ENCODE measurements at places on chromosomes 16 and 17.

GRCh38 chr17:80387071-80387470 lies 27.9 kb upstream of the ENDOV start:
- DNase-seq: no peak

GRCh38 chr17:64683796-64684195 lies 21.7 kb upstream of the SMURF2 start:
- no peak for DNase-seq

GRCh38 chr17:82138511-82138992 lies 40.5 kb upstream of the FASN start:
- no peak for DNase-seq

DNA sequence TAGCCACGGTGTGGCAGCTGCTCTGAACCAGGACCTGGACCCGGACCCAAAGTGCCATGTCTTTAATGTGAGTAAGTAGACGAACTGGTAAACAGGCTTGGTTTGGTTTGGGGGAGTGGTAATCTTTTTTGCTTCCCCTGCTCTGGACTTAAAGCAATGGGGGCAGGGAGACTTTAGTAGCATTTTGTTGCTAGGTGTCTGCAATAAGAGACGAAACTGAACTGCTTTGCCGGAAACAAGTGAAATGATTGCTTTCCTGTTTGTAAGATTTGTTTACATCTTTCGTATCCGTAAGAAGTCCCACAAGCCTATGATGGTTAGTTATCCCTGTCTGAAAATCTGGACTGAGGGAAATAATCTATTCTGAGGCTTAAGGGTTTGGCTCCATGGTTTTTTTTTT lies 21.5 kb downstream of the PRCD start:
- peak; percentile 35 for DNase-seq

DNA sequence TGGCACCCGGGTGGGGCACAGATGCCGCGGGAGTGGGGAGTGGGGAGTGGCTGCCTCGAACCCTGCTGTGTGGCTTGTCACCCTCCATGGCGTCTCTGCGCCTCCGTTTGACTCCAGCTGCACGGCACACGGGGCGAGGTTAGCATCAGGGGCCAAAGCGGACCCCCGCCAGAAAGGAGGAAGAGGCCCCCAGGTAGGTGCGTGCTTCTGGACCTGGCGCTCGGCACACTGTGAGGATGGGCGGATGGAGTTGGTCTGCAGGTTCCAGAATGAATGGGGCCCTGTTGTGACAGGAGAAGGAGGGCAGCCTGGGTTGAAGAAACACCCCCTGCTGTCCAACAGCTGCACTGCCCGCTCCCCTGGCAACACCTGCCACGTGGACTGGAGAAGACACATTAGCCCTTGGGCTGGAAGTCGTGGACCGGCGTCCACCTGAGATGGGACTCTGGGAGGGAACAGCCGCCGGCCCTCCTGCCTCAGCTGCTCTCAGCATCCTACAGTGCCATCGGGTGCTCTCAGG lies 9.4 kb upstream of the FASN start:
- no peak for DNase-seq

GRCh38 chr16:6374821-6375220 lies 957.8 kb upstream of the RBFOX1 start:
- DNase-seq: no peak

DNA sequence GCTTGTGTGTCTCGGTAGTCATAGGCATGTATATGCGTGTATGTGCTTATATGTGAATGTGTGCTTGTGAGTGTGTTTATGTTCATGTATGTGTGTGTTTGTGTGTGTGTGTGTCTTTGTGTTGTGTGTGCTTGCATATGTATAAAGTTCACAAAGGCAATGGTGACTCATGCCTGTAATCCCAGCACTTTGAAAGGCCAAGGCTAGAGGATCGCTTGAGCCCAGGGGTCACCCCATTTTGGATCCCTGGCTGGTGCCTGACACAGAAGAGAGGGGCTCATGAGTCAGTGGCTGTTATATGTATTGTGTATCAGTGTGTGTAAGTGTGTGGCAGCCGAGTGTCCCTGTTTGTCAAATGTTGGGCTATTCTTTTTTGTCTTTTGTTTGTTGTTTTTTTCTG lies 69.3 kb downstream of the ABCC1 start:
- no peak for DNase-seq

DNA sequence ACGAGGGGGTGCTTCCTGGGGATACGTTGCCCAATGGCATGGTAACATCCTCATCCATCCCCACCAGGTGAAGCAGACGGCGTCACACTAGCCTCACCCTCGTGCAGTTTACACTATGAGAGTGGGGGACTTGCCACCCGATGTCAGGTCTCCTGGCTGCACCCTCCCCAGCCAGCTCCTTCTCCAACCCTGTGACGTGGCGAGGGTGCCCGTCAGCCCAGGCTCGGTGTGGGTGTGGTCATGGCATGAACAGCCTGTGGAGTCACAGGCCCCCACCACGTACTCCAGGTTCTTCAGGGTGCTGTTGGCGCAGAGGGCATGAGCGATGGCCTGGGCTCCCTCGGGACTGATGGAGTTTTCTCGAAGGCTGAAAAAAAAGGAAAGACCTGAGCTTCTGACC lies 28.3 kb downstream of the NLRC3 start:
- no peak for DNase-seq

DNA sequence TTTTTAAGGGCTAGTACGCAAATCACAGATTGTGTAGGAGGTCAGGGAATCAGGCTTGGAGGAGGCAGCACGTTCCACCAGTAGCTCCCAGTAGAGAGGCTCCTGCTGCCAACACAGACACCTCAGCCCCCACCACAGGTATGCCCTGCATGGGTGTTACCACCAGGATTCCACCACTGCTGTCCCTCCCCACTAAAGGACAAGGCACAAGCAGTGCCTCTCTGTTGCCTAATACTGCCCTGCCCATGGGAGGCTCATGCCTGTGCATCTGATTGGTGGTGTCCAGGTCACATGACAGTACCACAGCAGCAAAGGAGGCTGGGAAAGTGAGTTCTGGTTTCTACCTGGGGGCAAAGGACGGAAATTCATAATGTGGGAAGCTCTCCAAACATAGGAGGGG lies 33.6 kb upstream of the CACNG4 start:
- DNase-seq: no peak

GRCh38 chr16:83212301-83212841 lies 585.6 kb downstream of the CDH13 start:
- no peak for DNase-seq

DNA sequence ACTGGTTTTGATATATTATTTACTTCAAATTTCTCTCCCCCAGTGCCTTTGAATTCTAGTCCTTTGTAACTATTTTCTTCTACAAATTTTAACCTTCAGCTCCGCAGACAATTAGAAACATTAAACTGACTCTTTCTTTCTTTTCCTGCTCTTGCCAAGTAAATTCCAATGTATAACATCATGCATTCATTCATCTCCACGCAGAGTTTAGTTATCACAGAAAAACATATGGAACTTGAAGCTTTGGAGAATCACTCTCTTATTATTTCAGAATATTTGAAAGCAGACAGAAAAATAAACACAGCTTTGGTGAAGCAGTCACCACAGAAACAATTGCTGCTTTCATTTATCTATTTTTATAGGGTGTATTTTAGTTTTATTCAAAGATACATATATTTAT lies 778.7 kb upstream of the CDH8 start:
- no peak for DNase-seq

DNA sequence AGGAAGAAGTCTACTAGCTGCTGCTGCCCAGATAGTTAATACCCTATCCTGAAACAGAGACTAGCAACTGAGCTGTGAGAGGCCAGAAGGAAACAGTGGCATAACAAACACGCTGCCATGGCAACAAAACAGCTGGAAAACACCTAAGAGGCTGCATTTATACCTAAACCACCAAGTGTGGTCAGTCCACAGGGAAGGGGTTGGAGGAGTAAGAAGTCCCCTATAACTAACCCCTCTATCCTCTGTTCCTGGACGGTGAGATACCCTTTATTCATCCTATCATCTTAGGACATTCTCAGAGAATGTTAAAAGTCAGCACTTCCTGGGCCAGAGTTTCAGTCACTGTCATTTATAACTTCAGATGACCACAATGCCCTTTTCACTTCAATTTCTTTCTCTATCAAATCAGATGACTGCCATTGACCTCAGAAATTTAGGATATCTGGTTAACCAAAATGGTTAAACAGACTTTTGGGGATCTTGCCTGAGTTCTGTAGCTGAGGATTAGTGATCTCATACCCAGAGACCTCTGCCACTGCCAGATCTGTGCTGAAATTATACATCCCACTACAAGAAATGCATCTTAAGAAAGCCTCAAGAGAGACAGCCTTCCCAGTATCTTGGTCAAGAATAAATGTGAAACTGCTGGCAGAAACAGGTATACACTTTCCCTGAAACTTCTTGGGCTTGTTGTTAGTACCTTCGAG lies 36.2 kb downstream of the STH start:
- DNase-seq: no peak

DNA sequence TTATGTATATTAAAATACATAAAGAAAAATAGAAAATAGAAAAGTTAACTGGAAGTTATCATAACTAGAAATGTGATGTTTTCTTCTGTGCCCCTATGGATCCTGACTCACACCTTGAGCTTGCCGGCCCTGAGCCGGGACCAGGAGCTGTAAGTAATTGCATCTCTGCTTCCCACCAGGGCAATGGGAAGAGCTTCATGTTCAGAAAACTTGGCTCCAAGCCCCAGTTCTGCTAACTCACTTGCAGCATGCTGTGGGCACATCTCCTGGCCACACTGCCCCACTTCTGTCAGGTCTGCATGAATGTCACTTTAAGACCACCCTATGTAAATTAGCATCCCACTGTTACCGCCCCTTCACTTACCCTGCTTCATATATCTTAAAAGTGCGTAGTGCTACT lies 37.2 kb downstream of the GNAO1 start:
- no peak for DNase-seq

All from T-cell (primary cell).